ENCODE measurements at places on chromosomes 5 and 9.

GRCh38 chr5:149358294-149358651 lies 427 bp downstream of the PCYOX1L start:
- DNase-seq: no peak

- DNase-seq: no peak
These were observed 7.7 kb downstream of the CENPK start for GRCh38 chr5:65555287-65555686.

- peak; percentile 91 for DNase-seq
These were observed 27.0 kb upstream of the ERGIC1 start for GRCh38 chr5:172806897-172807672.

DNA sequence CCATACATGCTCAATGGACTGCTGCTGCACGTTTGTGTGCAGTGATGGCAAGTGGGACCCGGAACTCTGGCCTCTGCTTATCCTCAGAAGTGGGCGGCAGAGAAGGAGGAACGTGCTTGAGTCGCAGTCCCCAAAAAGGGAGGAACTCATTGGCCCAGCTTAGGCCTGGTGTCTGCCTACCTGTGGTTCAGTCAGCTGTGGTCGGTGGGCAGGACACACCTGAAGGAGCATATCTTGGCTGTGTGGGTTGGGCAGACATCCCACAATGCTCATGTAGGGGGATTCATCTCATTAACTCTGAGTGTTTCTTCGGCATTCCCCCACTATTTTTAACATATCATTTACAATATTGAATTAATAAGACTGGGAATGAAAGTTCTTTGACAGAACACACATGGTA lies 122.9 kb upstream of the IL12B start:
- no peak for DNase-seq

GRCh38 chr5:38768412-38769211 lies 77.2 kb upstream of the OSMR start:
- DNase-seq: no peak

- DNase-seq: peak; percentile 68
These were observed 56.9 kb downstream of the ANKRD55 start for GRCh38 chr5:56176155-56176798.

GRCh38 chr9:95132366-95133324 lies 184.9 kb downstream of the FANCC start:
- no peak for DNase-seq

- no peak for DNase-seq
These were observed 110.8 kb upstream of the ERCC6L2 start for GRCh38 chr9:95764533-95765319.

GRCh38 chr9:111151537-111151936 lies 113.3 kb upstream of the LPAR1 start:
- DNase-seq: no peak

DNA sequence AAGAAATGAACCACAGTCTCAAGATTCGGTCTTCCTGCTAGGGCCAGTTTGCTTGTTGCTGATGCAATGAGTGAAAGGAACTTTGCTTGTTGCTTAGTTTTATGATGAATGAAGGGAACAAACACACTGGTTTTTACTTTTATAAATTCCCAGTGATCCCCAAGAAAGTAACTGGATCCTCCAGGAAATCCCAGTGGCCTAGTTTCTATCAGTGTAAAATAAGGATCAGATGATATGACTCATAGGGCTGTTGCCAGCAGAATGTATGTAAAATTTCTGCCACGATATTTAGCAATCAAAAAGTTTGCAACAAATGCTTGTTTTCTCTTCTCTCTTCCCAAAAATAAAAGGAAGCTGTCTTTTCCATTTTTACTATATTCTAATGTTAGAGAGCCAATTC lies 160.1 kb upstream of the CDKN2B start:
- DNase-seq: no peak

GRCh38 chr9:82597241-82598203 lies 465.4 kb downstream of the RASEF start:
- no peak for DNase-seq

DNA sequence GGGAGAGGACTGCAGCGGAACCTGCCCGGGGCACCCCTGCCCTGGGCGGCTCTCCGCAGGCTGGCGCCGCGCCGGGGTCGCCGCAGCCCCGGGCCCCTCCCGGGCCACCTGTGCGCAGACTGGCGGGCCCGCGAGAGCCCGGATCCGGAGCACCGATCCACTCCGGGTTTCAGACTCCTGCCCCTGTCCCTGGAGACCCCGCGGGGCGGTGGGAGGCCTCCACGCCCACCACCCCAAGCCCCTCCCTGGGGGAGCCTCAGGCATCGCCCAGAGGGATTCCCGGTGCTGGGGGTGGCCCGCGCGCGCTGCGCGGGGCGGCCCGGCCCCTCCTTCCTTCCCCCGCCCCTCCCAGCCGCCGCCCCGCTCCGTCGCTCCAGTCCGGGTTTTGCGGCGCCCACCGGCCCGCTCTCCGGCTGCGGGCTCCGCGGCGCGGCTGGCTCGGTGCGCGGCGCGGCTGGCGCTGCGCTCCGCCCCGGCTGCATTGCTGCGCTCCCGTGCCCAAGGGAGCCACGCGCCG lies at the start of gene UNC5A:
UNC5A (plus strand) TSS at position 479 of the 517 bp plus-strand sequence. CDS start 192 bp downstream, outside the sequence.
- peak; percentile 68 for DNase-seq

DNA sequence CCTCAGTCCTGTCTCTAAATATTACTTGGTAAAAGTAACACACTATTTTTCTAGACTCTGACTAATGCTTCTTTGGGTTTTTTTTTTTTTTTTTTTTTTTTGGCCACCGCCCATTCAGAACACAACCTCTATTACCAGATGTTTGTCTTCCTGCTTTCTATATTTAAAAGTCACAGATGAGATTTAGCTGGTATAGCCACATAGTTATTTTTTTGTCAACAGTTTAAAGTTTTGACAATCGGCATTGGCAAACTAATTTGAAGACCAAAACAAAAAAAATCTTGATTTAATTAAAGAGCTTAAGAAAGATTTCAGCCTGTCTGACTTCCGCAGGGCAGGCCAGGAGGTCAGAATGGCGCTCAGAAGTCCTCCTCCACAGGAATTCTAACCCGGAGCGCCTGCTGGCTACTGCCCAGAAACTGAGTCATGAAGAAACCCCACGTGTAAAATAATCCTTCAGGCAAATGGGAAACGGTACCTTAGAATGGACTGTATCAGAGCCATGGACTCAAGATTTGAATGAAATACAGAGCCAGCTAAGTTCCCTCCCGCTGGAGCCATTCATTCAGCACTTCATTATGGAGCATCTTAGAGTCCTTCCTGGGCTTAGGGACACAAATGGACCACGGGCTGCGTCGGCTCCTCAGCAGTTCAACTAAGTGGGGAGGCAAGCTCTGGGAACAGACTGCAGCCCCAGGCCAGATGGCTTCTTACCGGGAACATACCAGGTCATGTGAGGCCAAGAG lies 55.6 kb downstream of the PTPDC1 start:
- DNase-seq: peak; percentile 92

GRCh38 chr5:72013766-72014624 lies 93.3 kb upstream of the MAP1B start:
- no peak for DNase-seq

DNA sequence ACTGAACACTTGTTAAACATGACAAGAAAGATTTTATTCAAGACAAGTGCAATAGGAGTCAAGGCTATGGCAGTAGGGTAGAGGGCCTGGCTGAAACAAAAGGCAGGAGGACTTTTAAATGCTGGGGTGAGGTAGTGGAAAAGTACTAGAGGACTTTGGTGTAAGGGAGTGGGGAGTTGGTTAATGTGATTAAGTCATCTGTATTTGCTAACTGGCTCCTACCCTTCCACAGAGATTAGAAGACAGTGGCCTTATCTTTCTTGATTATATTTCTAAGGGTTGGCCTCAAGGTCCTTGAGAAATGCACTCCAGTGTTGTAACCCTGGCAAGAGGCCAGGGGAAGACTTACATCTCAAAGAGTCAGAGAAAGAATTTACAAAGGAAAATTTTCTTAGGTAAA lies 160.2 kb upstream of the FTMT start:
- no peak for DNase-seq
